ENCODE measurements at places on chromosomes 13 and 19.

GRCh38 chr19:15394426-15394825, 14.8 kb upstream of the AKAP8 start:
- H3K4me1 ChIP-seq: no peaks in the 10 kb centered on the region
- H3K27ac ChIP-seq: no peak overlapping the region
- DNase-seq: no peak

DNA sequence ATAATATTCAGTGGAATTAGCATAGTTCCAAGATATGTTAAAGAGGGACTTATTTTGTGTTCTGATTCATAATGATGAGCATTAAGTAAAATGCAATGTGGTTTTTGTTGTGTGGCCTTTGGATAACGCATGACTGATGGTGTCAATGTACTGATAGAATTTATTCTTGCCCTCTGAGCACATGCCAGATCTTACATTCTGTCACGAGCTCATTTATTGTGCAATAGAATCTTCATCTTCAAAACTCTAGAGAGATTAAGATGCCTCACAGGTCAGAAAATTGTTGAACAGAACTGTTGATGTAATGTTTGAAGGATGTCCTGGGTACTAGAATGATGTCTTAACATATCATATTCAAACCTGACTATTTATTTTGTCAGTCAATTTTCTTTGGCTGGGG, 148.0 kb upstream of the HTR2A start:
- no peak overlapping the region for H3K27ac ChIP-seq
- no peaks in the 10 kb centered on the region for H3K27me3 ChIP-seq
- no peak overlapping the region for H3K4me3 ChIP-seq
- H3K4me1 ChIP-seq: no peaks in the 10 kb centered on the region

GRCh38 chr13:41402691-41403511, 54.4 kb upstream of the RGCC start:
- no peaks in the 10 kb centered on the region for H3K27me3 ChIP-seq

DNA sequence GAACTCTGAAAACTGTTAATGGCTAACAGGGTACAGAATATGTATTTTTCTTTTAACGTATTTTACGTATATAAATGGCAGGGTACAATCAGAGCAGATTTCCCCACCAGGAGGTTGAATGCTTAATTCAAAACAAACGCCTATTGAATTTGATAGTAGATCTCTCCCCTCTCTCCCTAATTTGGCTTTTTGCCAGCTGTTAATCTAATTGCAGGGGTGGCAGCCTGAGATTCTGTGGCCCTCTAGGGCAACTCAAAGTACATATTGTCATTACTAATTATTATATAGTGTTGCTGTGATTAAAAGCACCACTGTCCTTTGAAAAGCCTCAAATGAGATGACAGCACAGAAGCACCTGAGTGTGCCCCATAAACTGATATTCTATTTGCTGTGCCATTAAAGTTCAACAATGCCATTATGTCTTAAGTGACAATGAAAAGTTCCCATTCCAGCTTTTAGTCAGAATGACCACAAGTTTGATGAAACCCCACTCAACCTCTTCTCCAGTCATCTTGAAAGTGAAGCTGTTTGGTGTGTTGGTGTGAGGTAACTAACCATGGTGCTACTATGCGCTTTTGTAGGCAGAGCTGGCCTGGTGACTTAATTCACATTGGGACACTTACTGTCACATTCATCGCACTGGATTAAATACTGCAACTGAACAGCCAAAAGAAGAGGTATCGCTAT, 351.4 kb downstream of the KCNRG start:
- no peaks in the 10 kb centered on the region for H3K27me3 ChIP-seq
- H3K4me3 ChIP-seq: peak overlapping the region; percentile 21
- no peaks in the 10 kb centered on the region for H3K4me1 ChIP-seq
- H3K27ac ChIP-seq: no peak overlapping the region
- H3K36me3 ChIP-seq: no peaks in the 10 kb centered on the region

GRCh38 chr19:28297586-28298157, 915.3 kb downstream of the UQCRFS1 start:
- H3K27me3 ChIP-seq: no peaks in the 10 kb centered on the region
- H3K4me1 ChIP-seq: no peaks in the 10 kb centered on the region
- H3K36me3 ChIP-seq: no peaks in the 10 kb centered on the region
- no peak overlapping the region for H3K4me3 ChIP-seq

Measured in right lobe of liver (tissue), 6 donors.